ENCODE measurements at places on chromosomes 6 and 20.

DNA sequence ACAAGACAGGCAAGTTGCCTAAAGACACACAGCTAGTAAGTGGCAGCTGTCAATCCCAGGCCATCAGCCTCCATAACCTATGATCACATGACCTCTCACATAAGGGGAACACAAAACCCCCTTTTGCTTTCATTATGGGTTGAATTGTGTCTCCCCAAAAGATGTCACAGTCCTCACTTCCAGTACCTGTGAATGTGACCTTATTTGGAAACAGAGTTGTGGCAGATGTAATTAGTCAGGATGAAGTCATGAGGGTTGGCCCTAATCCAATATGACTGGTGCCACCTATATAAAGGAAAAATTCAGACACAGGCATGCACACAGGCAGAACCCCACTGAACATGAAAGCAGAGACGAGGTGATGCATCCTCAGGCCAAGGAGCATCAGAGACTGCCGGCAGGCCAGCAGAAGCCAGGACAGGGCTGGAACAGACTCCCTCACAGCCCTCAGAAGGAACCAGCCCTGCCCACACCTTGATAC lies 33.6 kb downstream of the GFOD1 start:
- no peak for DNase-seq

DNA sequence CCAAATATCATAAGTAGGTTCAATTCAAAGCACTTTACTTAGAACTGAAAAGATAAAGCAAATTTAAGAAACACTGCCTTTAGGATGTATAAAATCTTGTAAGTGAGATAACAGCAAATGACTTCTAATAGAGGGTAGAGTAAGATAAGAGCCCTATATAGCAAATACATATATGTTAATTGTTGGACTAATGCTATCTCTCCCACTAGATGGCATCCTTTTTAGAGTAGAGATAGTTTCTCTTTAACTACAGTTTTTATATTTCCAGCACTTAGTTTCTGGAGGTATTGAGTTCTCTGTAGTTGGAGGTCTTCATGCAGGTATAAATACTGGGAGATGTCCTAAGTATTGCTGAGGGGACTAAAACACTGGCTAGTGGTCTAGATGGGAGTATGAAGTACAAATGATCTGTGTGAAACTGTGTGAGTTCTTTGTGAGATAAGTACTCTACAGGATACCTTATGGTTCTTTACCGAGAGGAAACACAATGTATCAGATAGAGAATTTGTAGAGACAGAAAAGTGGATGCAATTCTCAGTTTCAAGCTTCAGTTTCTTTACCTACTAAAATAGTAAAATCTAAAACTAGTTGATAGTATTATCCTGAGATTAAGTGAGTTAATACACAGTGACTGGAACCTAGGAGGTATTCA lies 399.3 kb downstream of the KHDRBS2 start:
- no peak for DNase-seq

DNA sequence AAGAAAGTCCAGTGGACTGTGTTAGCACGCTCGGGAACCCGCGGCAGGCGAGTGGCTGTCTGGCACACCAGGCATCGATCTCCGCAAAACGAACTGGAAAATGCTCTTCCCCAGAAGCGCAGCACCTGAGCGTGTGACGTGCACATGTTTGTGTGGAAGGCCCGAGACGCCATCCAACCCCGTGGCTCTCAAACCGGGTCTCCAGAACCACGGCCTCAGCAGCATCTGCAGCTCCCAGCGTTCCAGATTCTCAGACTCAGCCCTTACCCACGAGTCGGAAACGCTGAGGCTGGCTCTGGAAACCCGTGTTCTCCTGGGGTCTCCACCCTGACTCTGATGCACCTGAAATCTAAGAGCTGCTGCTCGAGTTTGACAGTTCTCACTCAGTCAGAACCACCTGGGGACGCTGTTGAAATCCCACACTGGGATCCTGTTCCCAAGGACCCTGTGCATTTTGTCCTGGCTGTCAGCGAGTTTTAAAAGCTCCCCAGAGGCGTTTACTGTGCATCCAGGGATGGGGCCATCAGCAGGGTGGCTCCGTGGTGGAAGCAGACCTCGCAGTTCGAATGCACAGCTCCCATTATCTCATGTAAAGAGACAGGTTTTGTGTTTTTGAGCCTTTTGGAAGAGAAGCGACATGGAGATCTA lies 69.0 kb downstream of the DLL1 start:
- DNase-seq, result no peak

DNA sequence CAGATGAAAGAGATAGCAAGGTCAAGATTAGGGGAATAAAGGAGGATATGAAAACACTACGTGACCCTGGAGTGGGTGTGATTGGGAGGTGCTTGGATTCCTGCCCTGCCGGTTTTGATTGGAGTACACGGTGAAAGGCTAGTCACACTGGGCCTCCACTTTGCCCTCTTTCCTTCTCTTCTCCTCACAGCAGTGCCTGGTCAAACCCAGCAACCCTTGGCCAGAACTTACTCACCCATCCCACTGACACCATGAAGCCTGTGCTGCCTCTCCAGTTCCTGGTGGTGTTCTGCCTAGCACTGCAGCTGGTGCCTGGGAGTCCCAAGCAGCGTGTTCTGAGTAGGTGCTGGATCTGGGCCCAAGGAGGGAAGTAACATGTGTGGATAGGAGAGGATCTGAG lies at the start of gene WFDC13:
Gene WFDC13, plus strand, starts transcription at position 166 of the 400 bp plus-strand sequence. Its CDS starts 86 bp downstream, at position 252.
- no peak for DNase-seq
